ENCODE measurements at places on chromosomes 7 and 10.

- DNase-seq = peak; percentile 67
These were observed 33.6 kb downstream of the VSTM4 start for GRCh38 chr10:49081547-49082275.

DNA sequence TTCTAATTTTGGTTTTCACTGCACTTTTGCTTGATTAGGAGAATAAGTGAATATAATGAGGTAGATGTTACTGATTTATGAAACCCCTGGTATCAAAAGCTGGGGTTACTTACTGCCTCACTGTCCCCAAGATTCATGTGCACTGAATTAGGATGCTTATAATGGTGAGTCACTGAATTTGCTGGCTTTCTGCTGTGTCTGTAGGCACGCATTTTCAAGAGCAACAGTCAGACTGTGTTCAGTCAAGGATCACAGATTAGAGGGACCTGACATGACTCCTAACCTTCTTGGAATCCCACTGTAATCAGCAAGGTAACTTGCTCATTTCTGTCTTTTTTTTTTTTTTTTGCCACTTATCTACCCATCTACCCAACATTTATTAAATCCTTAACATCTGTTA lies 59.7 kb downstream of the GPR85 start:
- no peak for DNase-seq

GRCh38 chr7:41732843-41733306 lies 30.0 kb upstream of the INHBA start:
- no peak for DNase-seq

DNA sequence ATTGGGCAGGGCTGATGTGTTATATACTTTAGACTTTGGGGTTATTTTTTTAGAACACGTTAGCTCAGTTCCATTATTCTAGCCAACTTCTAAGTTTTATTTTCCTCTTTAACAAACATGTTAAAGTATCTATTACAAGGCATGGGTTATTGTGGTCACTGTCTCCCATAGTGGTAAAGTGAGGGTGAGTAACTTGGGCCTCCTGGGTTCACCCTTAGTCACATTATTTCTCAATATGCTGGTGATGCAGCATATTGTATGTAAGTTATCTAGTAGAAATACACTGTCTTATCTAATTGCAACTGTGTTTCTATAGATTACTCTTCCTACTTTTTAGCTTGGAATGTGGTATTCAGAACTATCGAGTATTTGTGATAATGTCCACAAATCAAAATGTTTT lies 65.9 kb downstream of the BBS9 start:
- DNase-seq = no peak

- DNase-seq = peak; percentile 93
These were observed 494 bp upstream of the BMPR1A start for GRCh38 chr10:86755740-86756510.

- no peak for DNase-seq
These were observed 81.9 kb downstream of the KCNMA1 start for GRCh38 chr10:77555591-77556212.

DNA sequence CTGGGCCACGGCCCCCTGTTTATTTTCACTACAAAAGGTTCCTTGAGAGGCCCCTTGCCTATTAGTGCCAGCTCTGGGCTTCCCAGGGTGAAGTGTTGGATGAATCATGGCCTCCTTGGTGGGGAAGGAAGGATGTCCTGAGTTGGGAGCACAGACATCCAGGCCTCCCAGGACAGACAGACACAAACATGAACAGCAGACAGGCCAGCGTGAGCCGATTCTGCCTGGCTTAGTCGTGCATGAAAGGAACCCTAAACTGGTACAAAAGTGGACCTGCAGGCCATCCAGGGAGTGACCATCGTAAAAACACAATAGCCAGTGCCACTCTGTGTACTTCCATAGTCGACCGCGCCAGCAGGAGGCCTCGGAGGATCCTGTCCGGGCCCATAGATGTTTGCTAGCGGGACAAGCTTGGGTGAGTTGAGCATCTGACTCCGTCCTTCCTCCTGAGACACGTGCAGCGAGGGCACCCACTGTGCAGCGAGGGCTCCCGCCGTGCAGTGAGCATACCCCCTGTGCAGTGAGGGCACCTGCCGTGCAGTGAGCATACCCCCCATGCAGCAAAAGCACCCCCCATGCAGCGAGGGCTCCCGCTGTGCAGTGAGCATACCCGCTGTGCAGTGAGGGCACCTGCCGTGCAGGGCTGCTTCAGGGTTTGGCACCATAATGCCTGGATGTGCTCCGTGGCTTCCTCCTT lies 51.3 kb upstream of the PRKAR1B start:
- DNase-seq = no peak

DNA sequence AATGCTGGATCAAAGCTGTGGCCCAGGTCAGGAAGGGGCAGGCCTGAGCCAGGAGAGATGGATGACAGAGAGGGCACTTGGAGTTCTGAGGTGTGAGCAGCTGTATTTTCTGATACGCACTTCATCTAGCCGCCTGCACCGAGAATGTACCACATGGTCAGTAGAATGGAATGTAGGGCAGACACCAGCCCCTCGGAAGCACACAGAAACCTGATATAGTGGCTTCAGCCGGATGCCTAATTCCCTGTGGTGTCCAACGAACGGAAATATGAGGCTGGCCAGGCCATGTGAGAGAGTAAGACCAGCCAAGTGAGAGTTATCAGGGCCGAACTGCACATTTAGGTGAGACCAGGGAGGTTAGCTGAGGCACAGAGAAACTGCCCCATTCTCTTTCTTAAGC lies 46.7 kb upstream of the PLCE1 start:
- DNase-seq = no peak

DNA sequence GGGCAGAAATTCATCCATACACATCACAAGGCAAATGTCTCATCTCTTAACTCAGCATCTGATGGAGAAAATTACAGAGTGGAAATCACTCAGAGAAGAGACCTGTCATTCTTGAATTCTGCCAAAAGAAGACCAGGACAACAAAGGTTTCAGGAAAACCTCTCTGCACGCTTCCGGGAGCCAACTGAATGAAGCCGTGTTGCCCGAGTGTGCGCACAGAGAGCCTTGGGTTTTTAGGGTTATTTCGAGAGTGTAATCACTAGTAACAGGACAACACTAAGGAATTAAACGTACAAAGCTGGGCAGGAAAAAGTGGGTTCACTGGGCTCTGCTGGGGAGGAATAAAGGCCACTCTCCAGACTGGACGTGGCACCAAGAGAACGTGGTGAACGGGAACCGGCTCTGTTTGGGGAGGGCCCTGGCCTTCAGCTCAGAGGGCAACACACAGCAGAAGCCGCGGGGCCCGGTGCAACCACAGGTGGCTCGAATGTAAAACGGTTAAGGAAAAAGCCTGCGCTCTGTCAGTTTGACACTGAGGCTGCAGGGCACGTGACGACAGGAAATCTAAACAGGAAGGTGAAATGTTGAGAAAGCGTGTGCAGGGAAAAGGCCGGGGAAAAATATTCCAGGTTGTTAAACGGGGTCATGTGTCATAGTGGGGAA lies 331.5 kb downstream of the DNAJB6 start:
- no peak for DNase-seq

DNA sequence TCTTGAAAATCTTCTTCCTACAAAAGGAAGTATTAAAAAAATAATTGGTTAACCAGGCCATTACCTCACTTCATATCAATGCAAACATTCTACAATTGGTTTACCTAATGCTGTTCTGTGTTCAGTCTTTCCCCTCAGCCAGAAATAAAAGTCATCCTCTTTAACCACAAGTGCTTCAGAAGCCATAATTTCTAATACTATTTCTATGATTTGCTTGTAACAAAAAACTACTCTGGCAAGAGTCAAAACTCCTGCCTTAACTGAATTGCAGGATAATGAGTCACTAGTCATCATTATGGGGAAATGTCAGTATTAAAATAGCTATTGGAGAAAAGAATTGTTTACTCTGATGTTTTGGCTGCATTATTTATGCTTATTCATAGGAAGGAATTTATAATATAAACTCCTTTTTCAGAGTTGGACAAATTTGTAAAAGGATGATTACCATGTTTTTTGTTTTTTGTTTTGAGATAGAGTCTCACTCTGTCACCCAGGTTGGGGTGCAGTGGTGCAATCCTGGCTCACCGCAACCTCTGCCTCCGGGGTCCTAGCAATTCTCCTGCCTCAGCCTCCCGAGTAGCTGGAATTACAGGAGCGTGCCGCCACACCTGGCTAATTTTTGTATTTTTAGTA lies 55.5 kb upstream of the ODAD2 start:
- DNase-seq = no peak

- no peak for DNase-seq
These were observed 4.9 kb upstream of the ADIRF start for GRCh38 chr10:86963341-86963919.

- DNase-seq = no peak
These were observed 6.9 kb downstream of the C7orf57 start for GRCh38 chr7:48042216-48042615.

All from heart right ventricle (tissue), 16 donors.